SIG-M5 (cell line): ENCODE measurements at places on chromosomes 13 and 19.

- DNase-seq = no peak
Observed at GRCh38 chr13:62038214-62038613, 622.6 kb upstream of the PCDH20 start.

- no peak for DNase-seq
Observed at GRCh38 chr13:31887286-31887685, 144.3 kb upstream of the FRY start.

- DNase-seq = no peak
Observed at GRCh38 chr13:28659621-28659970, 666 bp downstream of the POMP start.

- no peak for DNase-seq
Observed at GRCh38 chr13:83215627-83216026, 666.6 kb downstream of the SLITRK1 start.

DNA sequence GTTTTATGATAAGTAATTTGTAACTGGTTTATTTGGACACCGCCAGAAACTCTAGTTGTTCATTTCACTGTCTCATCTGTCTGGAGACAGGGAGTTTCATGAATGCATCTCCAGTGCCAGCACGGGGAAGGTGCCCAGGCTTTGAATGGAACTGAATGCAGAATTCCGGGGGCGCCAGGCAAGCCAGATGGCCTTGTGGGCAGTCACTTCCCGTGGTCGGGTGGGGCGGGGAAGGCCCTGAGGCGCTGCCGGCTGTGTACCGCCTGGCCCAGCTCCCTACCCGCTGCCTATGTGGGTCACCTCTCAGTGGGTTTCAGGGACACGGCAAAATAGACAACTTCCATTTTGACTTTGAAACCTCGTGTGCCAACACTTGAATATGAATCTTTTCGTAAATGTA, 28.8 kb upstream of the MCF2L start:
- no peak for DNase-seq

- no peak for DNase-seq
Observed at GRCh38 chr13:103358255-103358932, 292.2 kb upstream of the SLC10A2 start.

DNA sequence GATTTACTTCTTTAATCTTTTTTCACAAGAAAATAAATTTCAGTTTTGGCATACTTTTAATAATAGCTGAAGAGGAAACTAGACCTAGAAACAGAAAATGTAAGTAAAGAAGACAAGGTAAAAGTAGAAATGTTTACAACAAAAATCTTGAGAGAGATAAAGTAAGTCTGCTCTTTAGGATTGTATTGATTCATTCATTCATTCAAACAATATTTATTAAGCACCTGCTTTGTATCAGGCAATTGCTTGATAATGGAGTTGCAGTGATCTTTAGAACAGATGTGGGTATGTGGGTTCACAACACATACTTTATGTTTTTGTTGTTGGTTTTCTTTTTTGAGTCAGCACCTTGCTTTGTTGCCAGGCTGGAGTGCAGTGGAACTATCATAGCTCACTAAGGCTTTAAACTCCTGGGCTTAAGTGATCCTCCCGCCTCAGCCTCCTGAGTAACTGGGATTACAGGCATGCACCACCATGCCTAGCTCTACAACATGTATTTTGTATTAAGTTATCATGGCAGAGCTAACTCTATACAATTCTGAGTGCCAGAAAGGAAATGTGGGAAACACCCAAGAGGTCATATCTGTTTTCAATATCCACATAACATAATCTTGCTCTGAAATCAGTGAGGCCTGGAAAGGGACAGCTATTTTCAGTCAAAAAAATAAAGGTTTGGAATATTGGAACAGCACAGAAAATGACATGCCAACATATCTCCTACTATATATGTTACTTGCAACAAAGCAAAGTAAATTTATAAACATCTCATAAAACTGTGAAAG, 8.8 kb upstream of the SPART start:
- no peak for DNase-seq

- DNase-seq = no peak
Observed at GRCh38 chr19:33472691-33473652, 48.6 kb downstream of the PEPD start.

- no peak for DNase-seq
Observed at GRCh38 chr13:59793107-59793506, 370.6 kb downstream of the DIAPH3 start.

DNA sequence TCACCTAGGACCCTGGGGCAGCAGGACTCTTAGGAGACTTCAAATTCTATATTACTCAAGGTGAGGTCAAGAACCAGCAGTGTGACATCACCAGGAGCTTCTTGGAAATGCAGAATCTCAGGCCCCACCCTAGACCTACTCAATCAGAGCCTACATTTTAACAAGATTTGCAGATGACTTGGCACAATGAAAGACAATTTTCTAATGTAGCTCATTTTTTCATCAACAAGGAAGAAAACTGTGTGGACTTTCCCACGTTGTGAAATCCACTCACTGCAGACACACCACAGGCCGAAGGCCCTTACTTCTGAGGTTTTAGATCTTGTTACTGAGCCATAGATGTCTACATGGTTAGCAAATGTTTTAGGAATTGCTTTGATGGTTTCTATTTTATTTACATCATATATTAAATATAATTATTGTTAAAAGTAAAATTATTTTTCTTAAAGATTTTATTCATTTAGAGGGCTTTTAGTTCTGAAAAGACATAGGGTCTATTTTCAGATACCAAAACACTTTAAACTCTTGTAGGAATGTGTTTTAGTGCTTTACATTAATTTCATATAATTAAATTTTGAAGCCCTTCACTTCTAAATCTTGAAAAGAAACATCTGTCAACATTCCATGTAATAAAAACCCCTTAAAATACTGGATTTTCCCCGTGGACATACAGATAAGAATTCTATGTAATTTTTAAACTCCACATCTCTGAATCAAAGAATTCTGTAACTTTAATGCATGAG, 18.5 kb upstream of the STARD13 start:
- DNase-seq = no peak

- DNase-seq = no peak
Observed at GRCh38 chr19:16457195-16457953, 14.4 kb downstream of the EPS15L1 start.

GRCh38 chr13:24168392-24168750, 7.9 kb downstream of the SPATA13 start:
- no peak for DNase-seq

GRCh38 chr19:40831502-40832430, 18.5 kb downstream of the CYP2A6 start:
- DNase-seq = no peak

DNA sequence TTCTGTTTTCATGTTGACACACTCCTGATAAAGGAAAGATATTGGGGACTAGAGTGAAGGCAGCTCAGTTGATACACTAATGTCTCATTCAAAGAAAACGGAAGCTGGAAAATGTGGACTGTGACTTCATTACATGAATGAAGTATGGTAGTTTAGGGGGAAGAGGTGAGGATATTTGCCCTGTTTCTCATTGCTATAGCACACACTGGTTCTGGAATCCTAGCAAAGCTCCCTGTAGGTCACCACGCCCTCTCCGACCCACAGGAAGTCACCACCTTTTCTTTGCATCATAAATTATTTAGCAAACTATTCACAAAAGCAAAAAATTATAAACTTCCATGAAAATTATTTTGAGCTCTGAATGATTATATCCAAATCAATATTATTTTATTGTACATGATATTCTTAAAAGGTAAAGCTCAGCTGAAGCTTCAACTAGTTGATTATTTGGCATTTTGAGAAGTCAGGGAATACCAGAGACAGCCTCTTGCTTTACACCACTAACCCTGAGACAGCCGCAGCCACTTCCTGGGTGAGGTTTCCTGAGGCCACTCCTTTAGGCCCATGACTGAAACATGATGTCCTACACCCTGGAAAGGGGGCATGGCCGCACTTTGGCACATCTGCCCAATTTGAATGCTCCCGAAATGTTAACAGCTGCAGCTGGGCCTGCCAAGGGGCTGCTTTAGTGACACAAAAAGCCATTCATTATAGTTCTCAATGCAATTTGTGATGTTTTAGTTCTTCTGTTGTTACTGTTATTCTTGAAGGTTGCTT, 50.0 kb upstream of the WDFY2 start:
- no peak for DNase-seq

- no peak for DNase-seq
Observed at GRCh38 chr13:25352230-25352629, 19.5 kb upstream of the ATP8A2 start.

- DNase-seq = no peak
Observed at GRCh38 chr13:55577082-55577846, 1563.5 kb upstream of the PRR20A start.

- no peak for DNase-seq
Observed at GRCh38 chr19:33227870-33228599, 2.4 kb upstream of the SLC7A10 start.

- no peak for DNase-seq
Observed at GRCh38 chr13:77599351-77599750, 63.8 kb downstream of the SCEL start.

GRCh38 chr13:24663586-24663985, 16.6 kb upstream of the ATP12A start:
- no peak for DNase-seq

DNA sequence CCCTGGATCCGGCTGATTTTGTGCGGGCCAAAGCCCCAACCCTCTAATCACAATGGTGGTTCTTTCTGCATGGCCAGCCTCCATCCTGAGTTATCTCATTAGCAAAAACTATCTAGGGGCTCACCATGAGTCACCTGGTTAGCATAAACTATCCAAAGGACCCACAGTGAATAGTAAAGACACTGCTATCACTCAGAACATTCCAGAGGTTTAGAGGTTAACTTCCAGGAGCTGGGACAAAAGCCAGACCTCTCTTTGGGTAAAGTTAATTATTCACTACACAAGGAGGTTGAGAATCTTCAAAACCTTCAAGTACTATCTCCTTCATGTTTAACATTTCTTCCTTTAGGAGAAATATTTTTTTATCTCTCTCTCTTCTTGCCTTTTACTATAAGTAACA, 18.8 kb upstream of the PPP5C start:
- DNase-seq = no peak

DNA sequence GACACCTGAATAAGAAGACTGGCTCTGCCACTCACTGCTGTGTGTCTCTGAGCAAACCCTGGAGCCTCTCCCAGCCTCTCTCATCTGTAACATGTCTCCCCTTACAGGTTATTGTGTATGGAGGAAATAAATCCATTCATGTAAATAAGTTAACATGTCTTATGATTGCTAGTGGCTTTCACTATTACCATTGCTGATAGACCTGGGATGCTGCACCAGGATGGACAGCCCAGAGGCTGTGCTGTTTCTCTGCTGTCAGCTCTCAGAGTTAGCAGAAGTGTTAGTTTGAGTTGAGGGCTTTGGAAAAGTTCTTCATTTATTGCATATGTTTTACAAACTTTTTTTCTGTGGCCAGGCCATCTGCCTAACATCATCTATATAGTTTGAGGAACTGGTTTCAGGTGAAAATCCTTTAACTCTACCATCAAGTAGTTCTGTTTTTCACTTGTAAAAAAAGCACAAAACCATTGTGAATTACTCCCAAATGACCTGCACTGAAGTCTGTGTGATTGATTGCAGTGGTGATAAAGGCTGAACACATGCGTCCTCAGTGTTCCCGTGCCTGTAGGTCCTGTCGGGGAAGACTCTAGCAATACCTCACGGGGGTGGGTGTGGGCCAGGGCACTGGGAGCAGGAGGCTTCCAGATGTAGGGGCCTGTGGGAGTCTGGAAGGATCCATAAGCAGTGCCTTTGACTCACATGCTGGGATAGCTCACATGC, 24.6 kb downstream of the MPHOSPH8 start:
- no peak for DNase-seq

GRCh38 chr13:94233401-94233800, 246.1 kb downstream of the DCT start:
- no peak for DNase-seq

- DNase-seq = no peak
Observed at GRCh38 chr13:48585456-48585840, 52.6 kb upstream of the RCBTB2 start.

DNA sequence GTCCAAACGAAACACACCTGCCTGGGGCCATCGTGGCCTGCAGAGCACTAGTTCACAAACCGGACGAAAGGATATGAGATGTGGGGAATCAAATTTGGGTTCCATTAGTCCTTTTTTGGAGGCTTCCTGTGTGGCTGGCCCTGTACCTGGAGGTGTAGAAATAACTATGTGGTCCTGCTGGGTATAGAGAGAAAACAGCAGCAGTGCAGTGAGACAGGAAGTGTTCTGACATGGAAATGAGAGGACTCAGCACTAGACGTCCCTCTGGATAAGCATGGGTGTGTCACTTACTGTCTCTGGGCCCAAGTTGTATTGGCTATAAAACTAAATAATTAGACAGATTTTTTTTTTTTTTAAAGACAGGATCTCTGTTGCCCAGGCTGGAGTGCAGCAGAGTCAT, 12.3 kb downstream of the KDELR1 start:
- no peak for DNase-seq

DNA sequence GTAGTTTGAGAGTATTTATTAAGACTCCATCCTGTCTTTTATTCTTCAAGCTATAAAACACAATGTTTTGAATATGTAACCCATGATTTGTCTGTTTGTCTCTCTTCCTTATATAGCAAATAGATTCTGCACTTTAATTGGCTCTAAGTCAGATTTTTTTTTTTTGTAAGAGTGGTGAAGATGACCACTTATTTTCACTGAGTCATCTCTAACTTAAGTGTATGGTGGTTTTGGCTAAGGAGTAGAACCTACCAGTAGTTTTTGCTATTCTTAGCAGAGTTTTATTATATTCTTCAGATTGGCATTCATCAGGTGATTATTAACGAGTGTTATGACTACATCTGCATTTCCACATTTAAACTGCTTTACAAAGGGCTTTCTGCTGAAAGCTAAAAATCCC, 194.7 kb downstream of the LMO7 start:
- no peak for DNase-seq

DNA sequence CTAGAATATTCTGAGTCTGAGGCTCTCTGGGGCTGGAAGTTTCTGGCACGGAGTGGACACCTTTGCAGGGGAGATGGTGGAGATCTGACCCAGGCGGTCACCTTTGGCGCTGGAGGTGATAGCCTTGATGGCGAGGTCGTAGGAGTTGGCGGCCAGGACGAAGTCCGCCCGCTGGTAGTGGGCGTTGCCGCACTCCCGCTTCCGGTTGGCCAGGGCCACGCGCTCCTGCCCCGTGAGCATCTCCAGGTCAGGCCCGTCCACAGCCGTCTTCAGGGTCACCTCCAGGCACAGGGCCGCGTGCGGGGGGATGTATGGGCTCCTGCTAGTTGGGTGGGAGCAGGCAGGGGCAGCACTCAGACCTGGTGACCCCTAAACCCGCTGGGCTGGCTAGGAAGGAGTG, 5.3 kb downstream of the FKBP8 start:
- no peak for DNase-seq

DNA sequence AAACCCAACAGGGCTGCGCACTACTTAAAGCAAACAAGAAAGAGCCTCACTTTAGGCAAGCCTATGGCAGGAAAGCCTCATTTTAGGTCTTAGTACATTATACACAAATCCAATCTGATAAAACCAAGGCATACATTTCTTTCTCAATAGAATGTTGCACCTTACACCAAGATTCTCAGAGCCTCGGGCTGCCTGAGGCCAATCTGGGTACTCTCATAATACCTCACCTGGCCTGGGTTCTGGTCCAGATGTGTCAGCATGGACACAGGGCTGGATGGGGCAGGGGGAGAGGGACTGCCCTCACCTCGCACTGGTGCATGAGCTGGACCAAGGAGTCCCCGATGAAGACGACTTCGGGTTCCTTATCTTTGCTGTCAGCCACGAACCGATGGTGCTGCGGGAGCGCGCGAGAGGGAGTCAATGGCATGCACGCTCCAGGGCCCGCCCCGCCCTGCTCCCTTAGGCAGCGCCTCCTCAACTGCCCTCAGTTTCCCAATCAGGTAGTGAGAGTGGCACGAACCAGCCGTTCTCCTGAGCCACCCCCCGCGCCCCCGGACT, at the start of gene PRR19:
Gene PRR19 (plus strand): TSS at position 487 of the 558 bp plus-strand sequence. CDS start 7,453 bp downstream, outside the sequence.
- DNase-seq = no peak
